ENCODE measurements at places on chromosomes 2 and 18.

DNA sequence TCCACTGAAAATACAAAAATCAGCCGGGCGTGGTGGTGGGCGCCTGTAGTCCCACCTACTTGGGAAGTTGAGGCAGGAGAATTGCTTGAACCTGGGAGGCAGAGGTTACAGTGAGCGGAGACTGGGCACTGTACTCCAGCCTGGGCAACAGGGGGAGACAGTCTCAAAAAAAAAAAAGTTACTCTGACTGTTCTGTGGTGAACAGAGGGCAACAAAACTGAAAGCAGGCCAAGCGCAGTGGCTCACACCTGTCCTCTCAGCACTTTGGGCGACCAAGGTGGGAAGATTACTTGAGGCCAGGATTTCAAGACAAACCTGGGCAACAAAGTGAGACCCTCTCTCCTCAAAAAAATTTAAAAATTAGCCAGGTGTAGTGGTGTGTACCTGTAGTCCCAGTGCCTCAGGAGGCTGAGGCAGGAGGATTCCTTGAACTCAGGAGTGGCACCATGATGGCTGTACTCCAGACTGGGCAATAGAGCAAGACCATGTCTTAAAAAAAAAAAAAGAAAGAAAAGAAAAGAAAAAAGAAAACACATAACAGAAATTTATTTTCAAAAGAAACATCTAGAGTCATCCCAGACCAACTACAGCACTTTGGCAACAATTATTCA lies 13.6 kb upstream of the RTN4 start:
- DNase-seq = no peak
- no peak overlapping the region for H3K27ac ChIP-seq
- H3K27me3 ChIP-seq = peaks cover 2% of the 10 kb centered on the region

GRCh38 chr18:6792391-6792790 lies 62.9 kb downstream of the ARHGAP28 start:
- H3K27me3 ChIP-seq = peaks cover 5% of the 10 kb centered on the region
- H3K4me3 ChIP-seq = no peak overlapping the region
- H3K4me1 ChIP-seq = no peaks in the 10 kb centered on the region
- DNase-seq = no peak
- peaks cover 37% of the 10 kb centered on the region for H3K36me3 ChIP-seq

DNA sequence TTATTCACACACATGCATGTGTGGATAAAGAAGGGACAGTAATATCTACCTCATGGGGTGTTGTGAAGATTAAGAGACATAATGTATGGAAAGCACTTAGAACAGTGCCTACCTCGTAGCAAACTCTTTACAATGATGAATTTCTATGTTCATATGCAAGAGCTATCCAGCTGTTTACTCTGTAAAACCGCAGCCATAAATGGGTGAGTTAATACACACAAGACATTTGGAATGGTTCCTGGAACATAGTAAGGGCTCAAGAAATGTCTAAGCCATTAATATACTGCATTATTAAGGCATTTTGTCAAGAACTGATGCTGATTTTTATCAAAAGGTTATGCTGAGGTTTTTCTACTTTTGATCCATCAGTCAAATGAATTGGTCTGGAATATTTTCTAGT lies 1076.2 kb downstream of the TSN start:
- H3K27me3 ChIP-seq = no peaks in the 10 kb centered on the region
- H3K27ac ChIP-seq = no peak overlapping the region
- H3K36me3 ChIP-seq = no peaks in the 10 kb centered on the region
- H3K4me3 ChIP-seq = no peak overlapping the region

DNA sequence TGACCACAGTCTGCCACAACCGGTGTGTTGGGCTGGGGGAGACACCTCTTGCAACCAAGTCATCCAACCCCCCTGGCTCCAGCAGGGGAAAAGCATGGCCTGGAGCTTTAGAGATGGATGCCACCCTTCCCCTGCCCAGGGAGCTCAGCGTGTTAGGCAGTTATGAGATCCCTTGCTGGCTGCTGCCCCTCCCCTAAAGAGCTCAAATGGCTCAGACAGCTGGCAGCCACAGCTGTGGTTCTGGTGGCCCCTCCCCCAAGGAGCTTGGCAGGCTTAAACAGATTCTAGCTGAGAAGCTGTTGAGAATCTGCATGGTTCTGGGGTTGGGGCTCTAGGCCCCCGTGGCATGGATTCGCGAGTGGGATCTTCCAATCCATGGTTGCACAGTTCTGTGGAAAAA lies 64.7 kb downstream of the TEX51 start:
- DNase-seq = no peak
- peaks cover 10% of the 10 kb centered on the region for H3K4me1 ChIP-seq
- no peak overlapping the region for H3K27ac ChIP-seq
- H3K36me3 ChIP-seq = peaks cover 12% of the 10 kb centered on the region
- peaks cover 6% of the 10 kb centered on the region for H3K27me3 ChIP-seq
- H3K4me3 ChIP-seq = no peak overlapping the region

- peaks cover 36% of the 10 kb centered on the region for H3K4me1 ChIP-seq
- H3K36me3 ChIP-seq = no peaks in the 10 kb centered on the region
Measured at GRCh38 chr2:109126501-109126860, 2.5 kb upstream of the SH3RF3 start.

- H3K36me3 ChIP-seq = peaks cover 23% of the 10 kb centered on the region
- H3K4me3 ChIP-seq = no peak overlapping the region
- DNase-seq = no peak
- H3K27ac ChIP-seq = no peak overlapping the region
- peaks cover 24% of the 10 kb centered on the region for H3K4me1 ChIP-seq
Measured at GRCh38 chr2:128299628-128300027, 19.0 kb downstream of the HS6ST1 start.

- no peak overlapping the region for H3K4me3 ChIP-seq
- no peak overlapping the region for H3K27ac ChIP-seq
- no peaks in the 10 kb centered on the region for H3K4me1 ChIP-seq
- H3K27me3 ChIP-seq = peaks cover 4% of the 10 kb centered on the region
- DNase-seq = no peak
Measured at GRCh38 chr18:73563901-73564472, 583.6 kb downstream of the FBXO15 start.

GRCh38 chr18:9433671-9434121 lies 41.6 kb upstream of the RALBP1 start:
- H3K4me1 ChIP-seq = peaks cover 38% of the 10 kb centered on the region
- no peaks in the 10 kb centered on the region for H3K27me3 ChIP-seq
- H3K4me3 ChIP-seq = no peak overlapping the region
- H3K27ac ChIP-seq = peak overlapping the region; percentile 97
- H3K36me3 ChIP-seq = peaks cover 6% of the 10 kb centered on the region

GRCh38 chr2:25228848-25229278 lies 60.5 kb upstream of the POMC start:
- H3K4me1 ChIP-seq = peaks cover 39% of the 10 kb centered on the region
- H3K27ac ChIP-seq = peak overlapping the region; percentile 93
- peaks cover 15% of the 10 kb centered on the region for H3K36me3 ChIP-seq
- peaks cover 3% of the 10 kb centered on the region for H3K27me3 ChIP-seq
- peak; percentile 79 for DNase-seq
- peak overlapping the region; percentile 35 for H3K4me3 ChIP-seq

GRCh38 chr2:204268458-204268857 lies 276.8 kb upstream of the PARD3B start:
- H3K4me3 ChIP-seq = no peak overlapping the region
- H3K36me3 ChIP-seq = peaks cover 7% of the 10 kb centered on the region

DNA sequence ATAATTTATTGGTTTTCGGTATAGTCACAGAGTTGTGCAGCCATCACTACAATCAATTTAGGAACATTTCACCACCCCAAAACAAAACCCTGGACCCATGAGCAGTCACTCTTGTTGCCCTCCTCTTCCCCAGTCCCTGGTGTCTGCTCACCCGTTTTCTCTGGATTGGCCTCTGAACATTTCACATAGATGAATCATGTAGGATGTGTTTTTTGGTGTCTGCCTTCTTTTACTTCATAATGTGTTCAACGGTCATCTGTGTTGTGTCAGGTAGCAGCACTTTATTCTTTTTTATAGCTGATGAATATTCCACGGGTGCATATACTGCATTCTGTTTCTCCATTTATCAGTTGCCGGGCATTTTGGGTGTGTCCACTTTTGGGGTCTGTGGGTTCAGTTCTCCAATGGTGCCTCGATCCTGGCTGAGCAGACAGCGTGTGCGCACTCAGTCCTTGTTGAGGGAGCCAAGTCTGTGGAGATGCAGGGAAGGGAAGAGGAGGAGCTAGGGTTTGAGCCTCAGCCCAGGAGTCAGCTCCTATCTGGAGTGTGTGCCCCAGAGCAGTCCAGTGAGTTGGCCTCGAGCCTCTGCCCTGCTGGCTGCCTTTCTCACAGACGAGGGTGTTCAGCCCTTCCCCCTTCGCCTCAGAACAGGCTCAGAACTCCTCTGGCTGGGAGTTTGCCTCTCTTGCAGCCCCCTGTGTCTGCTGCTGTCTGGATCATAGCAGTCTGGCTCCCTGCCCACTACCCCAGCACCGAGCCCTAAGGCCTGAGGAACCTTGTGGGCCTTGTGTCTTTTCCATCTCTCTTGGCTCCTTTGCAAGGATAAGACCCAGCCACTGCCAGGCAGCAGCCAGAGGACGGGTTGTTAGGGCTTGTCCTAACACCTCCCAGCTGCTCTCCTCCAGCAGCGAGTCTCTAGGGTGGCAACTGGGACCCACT lies 18.0 kb downstream of the C2orf74 start:
- peak overlapping the region; percentile 64 for H3K27ac ChIP-seq
- peaks cover 59% of the 10 kb centered on the region for H3K4me1 ChIP-seq
- H3K36me3 ChIP-seq = peaks cover 54% of the 10 kb centered on the region

- no peaks in the 10 kb centered on the region for H3K27me3 ChIP-seq
- H3K36me3 ChIP-seq = peaks cover 4% of the 10 kb centered on the region
- DNase-seq = no peak
- H3K4me1 ChIP-seq = peaks cover 42% of the 10 kb centered on the region
Measured at GRCh38 chr2:163604941-163605555, 130.8 kb downstream of the FIGN start.

DNA sequence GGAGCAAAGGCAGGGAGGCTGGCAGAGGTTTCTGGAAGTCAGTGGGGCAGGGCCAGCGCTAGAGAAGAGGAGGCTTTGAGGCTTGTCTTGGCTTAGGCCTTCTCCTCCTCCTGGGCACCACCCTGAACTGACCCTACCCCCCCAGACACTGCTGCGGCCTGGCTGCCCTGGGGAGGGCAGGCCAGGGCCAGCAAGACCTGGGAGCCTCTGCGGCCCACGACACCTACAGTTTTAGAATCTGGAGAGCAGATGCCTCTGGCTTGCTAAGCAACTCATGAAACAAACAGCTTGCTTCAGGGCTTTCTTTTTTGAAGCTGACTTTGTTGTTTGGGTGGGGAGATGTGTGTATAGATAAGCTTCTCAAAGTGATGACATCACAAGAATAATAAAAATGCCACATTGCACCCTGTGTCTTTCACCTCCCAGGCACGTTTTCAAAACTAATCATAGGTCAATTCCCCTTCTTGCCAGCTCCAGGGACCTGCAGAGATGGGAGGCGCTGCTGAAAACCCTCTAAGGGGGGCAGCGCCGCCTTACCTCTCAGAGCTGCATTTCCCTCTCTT lies 46.2 kb upstream of the SMAD7 start:
- peak overlapping the region; percentile 84 for H3K27ac ChIP-seq
- no peak for DNase-seq
- peaks cover 17% of the 10 kb centered on the region for H3K27me3 ChIP-seq

Data from nephron progenitor cell (in vitro differentiated cells).